Stimulated activated CD4-positive, alpha-beta T cell treated with anti-CD3 and anti-CD28 coated beads, Interleukin-4, amount 100 ng/mL, for 1 hour (primary cell): ENCODE measurements at places on chromosomes 3 and 15.

DNA sequence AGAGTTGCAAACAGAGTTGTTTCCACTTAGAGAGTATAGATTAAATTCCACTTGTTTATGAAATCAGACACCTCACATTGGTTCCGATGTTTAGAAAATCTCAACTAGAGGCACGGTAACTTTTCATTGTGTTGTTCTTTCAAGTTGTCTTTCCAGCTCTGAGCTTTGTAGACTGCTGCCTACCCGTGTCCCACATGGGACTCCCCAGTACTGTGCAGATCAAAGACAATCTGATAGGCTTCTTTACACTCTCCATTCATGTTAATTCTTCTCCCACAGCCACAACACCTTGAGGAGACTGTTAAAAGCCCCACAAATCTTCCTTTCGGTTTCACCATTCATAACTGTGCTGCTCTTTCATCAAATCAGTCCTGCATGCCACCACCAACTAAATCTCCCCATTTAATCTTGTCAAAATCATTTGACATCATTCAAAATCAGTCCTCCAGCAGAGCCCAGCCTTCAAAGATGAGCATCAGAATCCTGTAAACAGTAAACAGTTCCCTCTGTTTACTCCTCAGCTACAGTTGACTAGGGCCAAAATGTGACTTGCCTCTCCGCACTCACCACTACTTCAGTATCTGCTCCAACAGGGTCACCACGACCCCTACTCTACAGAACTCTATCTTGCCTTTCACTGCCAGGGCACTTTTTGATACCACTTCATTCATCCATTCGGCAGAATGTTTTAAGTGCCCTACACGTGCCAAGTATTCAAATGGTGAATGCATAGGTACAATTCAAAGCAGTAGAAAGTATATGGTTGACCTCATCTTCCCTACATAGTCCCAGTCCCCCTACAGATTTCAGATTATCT lies 8.3 kb downstream of the ANXA2 start:
- DNase-seq, result peak; percentile 17

DNA sequence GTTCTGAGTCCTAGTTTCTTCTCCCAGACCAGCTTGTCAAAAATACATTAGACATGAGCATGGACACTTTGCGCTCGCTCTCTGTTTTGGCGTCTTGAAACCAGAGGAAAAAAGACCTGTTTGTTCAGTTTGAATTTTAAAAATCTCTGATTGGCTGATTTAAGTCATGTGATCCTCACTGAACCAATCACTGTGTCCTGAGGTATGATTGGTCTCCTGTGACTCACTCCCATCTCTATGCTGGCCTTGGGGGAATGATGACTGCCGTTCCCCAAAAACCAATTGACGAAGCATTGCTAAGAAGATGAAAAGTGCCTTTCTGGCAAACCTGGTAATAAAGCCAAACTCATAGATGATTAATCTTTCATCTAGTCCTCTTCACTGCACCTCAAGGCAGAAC lies 256.5 kb downstream of the IL5RA start:
- no peak for DNase-seq

- DNase-seq, result no peak
Measured at GRCh38 chr3:105774444-105775180, 94.2 kb downstream of the CBLB start.

GRCh38 chr3:127900536-127900935 lies 14.5 kb upstream of the KBTBD12 start:
- no peak for DNase-seq

DNA sequence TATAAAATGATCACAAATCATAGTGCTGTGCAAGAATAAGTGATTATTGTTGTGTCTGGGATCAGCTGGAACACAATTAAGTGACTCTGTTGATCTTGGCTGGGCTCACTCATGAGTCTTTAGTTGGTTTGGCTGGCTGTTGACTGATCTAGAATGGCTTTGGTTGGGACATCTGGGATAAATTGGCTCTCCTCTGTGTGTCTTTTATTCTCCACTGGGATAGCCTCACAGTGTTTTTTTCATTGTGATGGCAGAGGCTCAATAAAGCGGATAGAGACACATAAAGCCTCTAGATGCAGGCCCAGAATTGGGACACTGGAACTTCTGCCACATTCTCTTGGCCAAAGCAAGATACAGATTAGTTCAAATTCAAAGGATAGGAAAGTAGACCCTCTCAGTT lies 735.6 kb downstream of the PDCD6IP start:
- DNase-seq, result no peak

DNA sequence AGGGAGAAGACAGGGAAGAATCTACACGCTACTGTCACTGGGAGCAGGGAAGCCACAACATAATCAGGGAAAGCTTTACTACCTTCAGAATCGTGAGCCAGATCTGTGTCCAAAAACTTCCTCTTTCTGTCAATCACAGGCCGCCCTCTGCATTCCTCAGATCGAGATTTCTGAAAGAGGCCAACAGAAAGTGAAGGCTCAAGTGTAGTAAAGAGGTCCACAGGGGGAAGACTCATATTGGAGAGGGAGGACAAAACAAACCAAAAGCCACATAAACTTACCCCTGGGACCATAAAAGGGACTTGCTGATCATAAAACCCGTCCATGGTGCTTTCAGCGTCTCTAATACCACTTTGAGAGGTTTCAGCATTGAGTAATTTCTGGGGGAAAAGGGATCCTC lies 3.3 kb downstream of the ETV5 start:
- DNase-seq, result no peak

DNA sequence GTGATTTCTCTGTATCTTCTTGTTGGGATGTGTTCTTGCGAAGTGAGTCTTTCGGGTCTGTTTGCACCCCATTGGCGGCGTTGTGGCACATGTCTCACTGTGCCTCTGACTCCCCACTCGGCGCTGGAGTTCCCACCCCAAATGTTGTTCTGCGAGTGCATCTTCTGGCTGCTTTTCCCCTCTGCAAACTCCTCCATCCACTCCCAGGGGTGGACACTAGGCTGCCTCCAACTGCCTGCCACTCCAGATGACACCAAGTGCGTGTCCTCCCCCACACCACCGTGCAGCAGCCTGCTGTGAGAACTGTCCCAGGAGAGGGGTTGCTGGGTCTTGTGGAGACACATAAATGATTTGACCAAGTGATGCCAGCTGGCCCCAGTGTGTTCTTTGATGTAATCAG lies 17.6 kb downstream of the EFCC1 start:
- DNase-seq, result no peak
